CD4-positive, alpha-beta T cell (primary cell): ENCODE measurements at places on chromosomes 7 and 10.

DNA sequence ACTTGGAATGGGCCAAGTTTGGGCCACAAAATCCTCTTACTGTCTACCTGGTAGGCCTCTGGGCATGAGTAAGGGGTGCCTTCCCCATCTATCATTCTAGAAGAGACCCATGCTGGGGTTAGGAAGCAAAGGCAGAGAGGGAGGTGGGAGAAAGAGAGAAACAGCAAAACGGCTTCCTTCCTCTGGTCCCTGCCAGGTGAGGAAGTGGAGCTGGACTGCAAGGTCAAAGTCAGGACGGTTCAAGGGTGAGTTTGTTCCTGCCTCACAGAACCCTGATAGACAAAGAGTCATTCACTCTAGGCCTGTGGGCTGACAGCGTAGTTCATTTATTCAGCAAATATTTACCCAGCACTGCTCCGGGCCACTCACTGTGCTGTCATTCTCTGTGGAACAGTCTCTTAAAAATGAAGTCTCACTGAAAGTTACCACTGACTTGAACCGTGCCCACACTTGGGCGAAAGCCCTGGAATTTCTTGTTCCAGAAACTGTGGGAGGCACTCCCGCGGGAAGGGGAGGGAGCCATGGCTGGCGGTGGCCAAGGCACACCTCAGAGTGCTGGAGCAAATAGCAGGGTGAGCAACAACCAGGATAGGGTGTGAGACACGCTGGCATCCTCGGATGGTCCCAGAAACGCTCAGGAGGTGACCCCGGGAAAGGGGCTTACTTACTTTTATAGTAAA lies 26.2 kb upstream of the ECHDC3 start:
- DNase-seq = no peak

- no peak for DNase-seq
These were observed 69.5 kb downstream of the ZNF800 start for GRCh38 chr7:127322832-127323493.

- DNase-seq = no peak
These were observed 74.2 kb downstream of the DNAJB6 start for GRCh38 chr7:157410831-157411556.

DNA sequence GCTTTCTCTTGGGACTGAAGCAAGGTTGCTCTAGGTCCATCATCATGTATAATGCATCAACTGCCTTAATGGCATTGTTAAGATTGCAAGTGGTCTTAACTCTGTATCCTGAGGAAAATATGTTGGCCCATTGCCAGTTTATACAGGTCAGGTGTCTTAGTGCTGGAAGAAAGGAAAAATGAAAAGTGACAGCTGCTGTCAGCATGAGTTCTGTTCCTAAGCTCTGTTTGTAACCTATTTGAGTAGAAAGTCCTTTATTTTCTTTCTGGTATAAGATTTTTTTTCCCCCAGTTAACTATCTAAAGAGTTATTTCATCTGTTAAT lies 127.2 kb downstream of the SRI start:
- no peak for DNase-seq

DNA sequence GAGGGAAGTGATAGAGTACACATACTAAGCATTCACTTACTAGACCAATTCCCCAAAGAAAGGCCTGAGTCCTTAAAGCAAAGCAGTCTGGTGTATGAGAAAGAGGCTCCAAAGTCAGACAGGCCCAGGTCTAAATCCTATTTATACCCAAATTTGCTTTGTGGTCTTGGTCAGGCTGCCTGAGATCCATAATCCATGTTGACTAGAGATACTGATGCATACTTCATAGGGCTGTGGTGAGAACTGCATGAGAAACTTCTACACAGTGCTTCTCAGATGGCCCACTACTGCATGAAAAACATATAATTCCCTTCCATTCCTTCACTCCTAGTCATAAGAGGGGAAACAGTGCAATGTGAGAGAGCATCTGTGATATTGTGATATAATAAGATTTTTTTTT lies 81.6 kb upstream of the SP4 start:
- no peak for DNase-seq

DNA sequence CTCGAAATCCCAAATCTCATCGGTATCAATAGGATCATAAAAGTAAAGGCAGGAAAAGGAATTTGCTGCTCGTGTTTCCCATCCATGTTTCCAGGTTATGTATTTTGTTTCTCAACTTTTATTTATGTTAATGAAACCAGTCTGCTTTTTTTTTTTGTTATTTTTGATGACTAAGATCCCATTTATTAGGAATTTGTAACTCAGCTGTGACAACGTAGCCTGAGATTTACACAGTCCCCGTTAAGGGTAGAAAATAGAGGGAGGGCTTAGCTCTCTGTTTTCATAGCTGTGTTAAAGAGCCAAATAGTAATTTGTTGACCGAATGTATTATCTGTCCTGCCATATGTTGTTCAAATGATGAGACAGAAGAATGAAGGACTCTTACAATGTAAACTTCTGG lies 164.0 kb downstream of the MGMT start:
- no peak for DNase-seq

- no peak for DNase-seq
These were observed 106.7 kb upstream of the KDM7A start for GRCh38 chr7:140283472-140283871.

GRCh38 chr10:105473170-105473569 lies 832.1 kb downstream of the SORCS3 start:
- DNase-seq = no peak

GRCh38 chr10:30092151-30092790 lies 32.9 kb upstream of the JCAD start:
- no peak for DNase-seq

DNA sequence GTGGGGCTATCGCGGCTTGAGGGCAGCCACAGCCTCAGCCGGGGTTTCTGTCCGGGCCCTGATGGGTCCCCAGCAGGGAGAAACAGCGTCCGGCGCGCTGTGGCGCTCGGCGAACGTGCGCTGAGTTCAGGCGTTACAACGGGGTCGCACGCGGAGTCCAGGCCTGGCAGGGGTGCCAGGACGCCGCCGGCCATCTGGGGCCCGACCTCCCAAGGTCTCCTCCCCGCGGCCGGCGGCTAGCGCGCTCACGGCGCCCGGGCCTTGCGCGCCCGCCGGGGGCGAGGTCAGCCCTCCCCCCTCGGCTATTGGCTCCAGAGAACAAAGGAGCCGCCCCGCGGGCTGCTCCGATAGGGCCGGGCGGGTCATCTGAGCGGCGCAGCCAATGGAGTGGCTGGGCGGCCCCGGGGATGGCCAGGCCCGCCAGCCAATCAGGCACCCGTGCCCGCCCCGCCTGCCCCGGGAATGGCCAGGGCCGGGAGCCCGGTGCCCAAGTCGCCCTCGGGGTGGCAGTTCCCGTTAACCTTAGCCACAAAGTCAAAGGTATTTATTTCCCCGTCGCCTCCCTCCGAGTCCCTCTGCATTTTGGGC lies at the start of gene ZNF775:
Gene ZNF775, plus strand, starts transcription at position 478 of the 588 bp plus-strand sequence. CDS start 9,141 bp downstream, outside the sequence.
- peak; percentile 92 for DNase-seq

DNA sequence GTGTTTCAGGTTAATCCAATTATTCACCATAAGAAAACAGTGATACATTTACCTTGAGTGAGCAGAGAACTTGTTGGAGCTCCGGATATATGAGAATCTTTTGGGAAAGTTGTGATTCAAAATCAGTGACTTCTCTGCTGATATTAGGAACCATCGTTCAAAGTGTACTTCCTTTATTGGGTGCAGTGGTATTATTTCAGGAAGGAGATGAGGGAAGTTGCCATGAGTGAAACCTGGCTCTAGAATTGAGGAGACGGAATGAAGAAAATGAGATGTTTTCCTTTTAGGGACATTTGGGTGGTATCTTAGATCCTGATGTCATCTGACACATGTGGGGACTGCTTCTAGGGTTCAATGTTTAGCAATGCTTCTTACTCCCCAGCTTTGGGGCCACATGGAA lies 343.9 kb downstream of the ABCA13 start:
- no peak for DNase-seq

- no peak for DNase-seq
These were observed 1111.2 kb downstream of the NRG3 start for GRCh38 chr10:82986216-82986615.

DNA sequence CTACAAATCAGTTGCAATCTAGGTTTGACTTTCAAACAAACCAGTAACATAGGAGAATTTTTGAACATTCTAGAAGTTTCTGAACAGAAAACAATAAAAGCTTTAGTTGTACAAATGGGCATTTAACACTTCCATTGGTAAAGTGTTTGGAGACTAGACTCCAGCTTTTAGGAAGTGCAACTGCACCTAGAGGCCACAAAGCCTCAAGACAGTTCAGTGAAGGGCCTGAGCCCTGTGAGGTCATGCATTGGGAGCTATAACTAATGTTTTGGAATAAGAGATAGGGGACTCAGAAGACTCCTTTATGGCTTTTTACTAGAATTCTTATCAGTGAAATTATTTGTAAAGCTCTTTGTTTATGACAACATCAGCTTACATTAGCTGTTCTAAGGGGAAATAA lies 3.0 kb upstream of the EPHB6 start:
- no peak for DNase-seq
